Hindlimb muscle (tissue), 1 donor: ENCODE measurements at places on chromosomes 11 and 22.

GRCh38 chr11:116649268-116649667 lies 123.5 kb downstream of the BUD13 start:
- no peak for DNase-seq

DNA sequence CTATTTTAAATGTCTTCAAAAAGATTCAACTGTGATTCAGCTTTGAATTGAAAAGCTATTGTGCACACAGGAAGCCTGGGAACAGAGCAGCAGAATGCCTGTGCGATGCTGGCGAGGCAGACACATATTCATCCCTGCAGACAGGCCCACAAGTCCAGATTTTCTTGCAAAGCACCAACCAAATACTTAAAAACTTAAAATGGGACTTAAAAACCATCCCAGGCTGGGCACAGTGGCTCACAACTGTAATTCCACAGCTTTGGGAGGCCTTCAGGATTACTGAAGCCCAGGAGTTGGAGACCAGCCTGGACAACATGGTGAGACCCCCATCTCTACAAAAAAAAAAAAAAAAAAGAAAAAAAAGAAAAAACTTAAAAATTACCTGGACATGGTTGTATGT lies 122.6 kb upstream of the SERPIND1 start:
- no peak for DNase-seq

GRCh38 chr22:31800065-31800464 lies 46.2 kb downstream of the DEPDC5 start:
- DNase-seq, result no peak

GRCh38 chr22:48331266-48331665 lies 1496.4 kb downstream of the BRD1 start:
- DNase-seq, result no peak

GRCh38 chr22:49701380-49702067 lies 126.1 kb downstream of the BRD1 start:
- DNase-seq, result no peak
